ENCODE measurements at places on chromosomes 7 and 10.

- no peak for DNase-seq
Measured at GRCh38 chr7:32403463-32404229, 86.5 kb downstream of the LSM5 start.

DNA sequence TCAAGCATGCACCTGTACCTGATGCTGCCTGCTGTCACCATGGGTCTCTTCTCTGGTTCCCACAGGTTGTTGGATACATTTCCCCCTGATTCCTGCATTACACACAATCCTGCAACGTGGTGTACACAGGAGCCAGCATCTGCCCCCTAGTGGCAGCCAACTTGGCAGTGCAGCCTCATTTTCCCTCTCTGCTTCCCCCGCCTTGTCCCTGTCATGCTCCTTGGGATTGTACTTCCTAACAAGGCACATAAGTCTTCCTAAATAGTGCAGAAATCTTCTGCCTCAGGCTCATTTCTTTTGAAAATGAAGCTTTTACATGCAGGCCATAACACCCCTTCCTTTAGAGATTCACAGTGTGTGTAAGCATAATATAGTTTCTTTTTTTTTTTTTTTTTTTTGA is 387.5 kb downstream of the CCSER2 start:
- DNase-seq: no peak

GRCh38 chr10:112720178-112720577 is 229.9 kb upstream of the TCF7L2 start:
- DNase-seq: no peak

- no peak for DNase-seq
Measured at GRCh38 chr10:21260066-21260465, 265.4 kb downstream of the SKIDA1 start.

- no peak for DNase-seq
Measured at GRCh38 chr7:138570715-138571114, 110.7 kb downstream of the TRIM24 start.

- no peak for DNase-seq
Measured at GRCh38 chr10:14560791-14561765, 213.6 kb downstream of the FAM107B start.

- no peak for DNase-seq
Measured at GRCh38 chr7:14083761-14084160, 94.3 kb upstream of the ETV1 start.

DNA sequence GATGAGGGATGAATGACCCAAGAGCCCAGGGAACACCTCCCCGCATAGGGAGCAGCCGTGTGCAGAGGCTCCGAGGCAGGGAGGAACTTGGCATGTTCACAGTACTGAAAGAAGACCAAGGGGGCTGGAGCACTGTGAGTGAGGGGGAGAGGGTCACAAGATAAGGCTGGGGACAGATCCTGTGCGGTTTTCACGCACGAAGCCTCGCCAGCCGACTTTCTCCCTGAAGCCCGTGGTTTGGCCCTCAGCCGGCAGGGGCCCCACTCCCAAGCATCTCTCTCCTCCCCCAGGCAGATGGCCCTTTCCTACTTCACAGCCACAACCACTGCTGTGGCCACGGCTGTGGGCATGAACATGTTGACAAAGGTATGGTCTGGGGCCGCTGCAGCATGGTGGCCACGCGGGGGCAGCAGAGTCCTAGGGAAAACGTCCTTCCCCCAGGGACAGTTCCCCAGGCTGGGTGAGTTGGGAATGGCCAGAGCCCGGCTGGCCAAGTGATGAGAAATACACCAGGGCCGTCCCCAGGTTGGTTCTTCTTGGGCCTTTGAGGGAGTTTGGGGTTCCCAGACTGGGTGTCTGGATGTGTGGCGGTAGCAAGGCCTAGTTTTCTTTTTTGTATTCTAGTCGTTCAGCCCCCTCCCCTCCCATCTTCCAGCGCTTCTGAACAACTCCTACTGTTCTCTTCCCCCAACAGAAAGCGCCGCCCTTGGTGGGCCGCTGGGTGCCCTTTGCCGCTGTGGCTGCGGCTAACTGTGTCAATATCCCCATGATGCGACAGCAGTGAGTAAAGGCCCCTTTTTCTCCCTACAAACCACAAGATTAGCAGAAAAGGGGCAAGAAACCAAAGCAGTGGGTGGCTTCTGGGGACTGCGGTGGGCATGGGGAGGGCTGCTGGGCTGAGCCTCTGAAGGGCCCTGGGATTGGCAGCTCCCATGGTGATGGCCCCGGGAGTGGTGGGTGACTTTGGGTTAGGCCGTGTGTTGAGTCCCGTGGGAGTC is 14.4 kb upstream of the WBP1L start:
- DNase-seq: peak; percentile 72

- peak; percentile 81 for DNase-seq
Measured at GRCh38 chr7:74452748-74453321, 871 bp upstream of the GTF2IRD1 start.

- no peak for DNase-seq
Measured at GRCh38 chr10:78321500-78321899, 287.8 kb downstream of the RPS24 start.

DNA sequence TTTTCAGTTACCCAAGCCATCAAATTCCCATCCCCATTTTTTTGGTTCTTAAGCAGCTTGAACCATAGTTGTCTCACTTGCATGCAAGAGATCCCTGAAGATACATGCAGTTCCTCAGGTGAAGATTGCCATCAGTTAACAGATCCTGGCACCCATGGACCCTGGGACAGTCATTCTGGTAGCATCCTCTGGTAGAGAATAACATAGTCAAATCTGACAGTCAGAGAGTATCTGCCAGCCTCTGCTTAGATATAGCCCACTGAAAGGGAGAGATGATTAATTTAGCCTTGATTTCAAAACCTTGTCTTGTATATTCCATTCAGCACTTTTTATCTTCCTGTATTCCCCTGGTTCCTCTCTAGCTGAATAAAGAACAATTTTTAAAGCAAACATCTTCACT is 280.4 kb downstream of the KCNMA1 start:
- DNase-seq: no peak

GRCh38 chr10:23344241-23344841 is at the start of gene C10orf67:
Gene C10orf67, minus strand, starts transcription at chr10:23344797. Its CDS starts 23 bp downstream, at chr10:23344774.
- peak; percentile 61 for DNase-seq

- DNase-seq: peak; percentile 63
Measured at GRCh38 chr7:73844848-73845460, 2.6 kb upstream of the METTL27 start.

DNA sequence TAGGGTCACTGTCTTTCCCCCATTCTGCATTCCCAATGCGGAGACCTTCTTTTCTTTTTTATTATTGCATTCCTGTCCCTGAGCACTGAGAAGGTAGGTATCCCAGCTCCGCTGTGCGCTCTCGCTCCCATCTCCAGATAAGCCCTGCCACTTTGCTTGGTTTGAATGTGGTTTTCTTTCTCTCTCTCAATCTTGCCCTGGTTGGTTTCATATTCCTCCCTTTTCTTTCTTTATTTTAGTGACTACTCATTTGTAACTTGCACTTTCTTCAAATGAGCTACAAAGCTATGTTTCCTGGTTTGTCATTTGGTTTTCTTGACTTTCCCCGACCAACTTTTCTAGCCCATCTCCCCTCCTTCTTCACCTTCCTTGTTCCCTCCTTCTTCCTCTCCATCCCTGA is 29.0 kb upstream of the HSPB1 start:
- no peak for DNase-seq

- DNase-seq: no peak
Measured at GRCh38 chr7:72230281-72230680, 181.9 kb downstream of the CALN1 start.

- DNase-seq: no peak
Measured at GRCh38 chr10:43308515-43308914, 41.6 kb upstream of the RASGEF1A start.

All from Daoy (cell line).